Prostate gland (tissue), 2 donors: ENCODE measurements at places on chromosomes 16 and 17.

DNA sequence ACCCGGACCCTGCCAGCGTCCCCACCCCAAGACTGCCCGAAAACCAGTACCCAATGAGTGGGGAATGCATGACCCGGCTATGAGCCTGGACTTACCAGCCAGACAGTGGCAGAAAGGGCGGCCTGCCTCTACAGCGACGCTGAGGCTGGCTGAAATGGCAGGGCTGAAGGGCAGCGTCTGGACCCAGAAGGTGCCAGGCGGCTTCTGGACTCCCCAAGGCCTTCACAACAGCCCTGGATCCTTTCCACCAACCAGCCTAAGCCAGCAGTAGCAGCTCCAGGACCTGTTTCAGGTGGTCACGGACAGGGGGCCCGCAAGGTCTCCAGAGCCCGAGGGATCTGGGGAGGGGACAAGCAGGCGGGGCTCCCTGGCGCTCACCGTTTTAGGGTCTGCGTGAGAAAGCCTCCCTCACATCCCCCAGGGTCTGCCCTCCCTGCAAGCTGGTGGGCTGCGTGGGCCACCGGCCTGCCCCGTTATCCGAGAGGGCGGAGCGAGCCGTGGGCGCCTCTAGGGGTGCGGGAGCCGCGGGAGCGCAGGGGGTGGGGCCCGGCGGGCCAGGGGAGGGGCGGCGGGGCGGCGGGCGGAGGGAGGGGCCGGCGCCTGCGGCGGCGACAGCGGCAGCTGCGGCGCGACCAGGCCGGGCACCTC, at the start of gene RIPOR1:
RIPOR1 (plus strand) TSS at position 608 of the 648 bp plus-strand sequence. CDS start 9,618 bp downstream, outside the sequence.
- DNase-seq = no peak

- DNase-seq = no peak
These were observed 51.5 kb downstream of the CHCT1 start for GRCh38 chr17:60473788-60474187.

DNA sequence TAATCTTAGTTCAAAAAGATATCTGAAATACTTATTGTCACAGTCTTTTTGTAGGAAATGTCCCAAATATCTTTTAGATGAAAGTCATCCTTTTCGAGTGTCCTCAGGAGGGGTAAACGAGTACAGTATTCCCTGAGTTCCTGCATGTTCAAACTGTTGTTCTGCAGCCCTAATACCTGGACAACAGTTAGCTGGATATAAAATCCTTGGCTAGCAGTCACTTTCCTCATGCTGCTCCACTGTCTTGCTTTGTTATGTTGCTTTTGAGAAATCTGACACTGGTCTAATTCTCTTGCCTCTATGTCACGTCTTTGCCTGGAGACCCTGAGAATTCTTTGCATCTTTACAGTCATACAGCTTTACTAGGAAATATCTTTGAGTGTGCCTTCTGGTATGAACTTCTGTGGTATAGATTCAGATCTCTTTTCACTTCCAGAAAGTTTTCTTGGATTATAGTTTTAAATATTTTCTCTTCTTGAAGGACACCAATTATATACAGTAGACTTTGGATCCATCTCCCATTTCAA, 9.5 kb downstream of the MBTD1 start:
- DNase-seq = no peak

DNA sequence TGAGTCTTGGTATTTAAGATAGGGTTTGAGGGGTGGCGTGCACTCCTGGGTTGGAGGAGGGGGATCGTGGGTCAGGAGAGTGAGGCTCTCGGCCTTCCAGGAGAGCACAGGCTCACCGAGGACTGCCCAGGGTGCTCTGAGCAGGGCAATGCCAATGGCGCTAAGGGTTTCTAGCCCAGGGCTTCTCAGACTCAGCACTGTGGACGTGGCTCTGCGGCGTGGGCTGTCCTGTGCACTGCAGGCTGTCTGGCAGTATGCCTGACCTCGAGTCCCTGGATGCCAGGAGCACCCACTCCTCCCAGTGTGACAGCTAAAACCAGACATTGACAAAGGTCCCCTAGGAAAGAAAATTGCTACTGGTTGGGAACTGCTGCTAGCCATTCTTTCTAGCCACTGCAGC, 37.2 kb upstream of the ENDOV start:
- DNase-seq = no peak

GRCh38 chr16:66036793-66037715, 329.4 kb upstream of the CDH5 start:
- DNase-seq = peak; percentile 51

DNA sequence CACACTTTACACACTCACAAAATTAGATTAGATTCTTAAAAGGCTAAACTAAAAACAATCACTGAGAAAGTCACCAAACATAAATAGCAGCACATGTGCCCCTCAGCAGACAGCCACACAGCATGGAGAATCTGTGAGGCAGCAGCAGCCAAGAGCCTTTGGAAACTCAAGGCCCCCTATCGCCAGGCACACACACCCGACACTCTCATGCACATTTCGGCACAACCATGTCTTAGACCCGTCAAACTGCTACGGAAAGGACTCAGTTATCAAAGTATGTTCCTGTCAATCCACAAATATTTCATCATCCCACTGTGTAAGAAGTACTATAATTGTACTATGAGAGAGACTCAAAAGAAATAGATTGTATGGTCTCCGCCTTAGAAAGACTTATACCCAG, 20.9 kb downstream of the UBE2O start:
- no peak for DNase-seq

DNA sequence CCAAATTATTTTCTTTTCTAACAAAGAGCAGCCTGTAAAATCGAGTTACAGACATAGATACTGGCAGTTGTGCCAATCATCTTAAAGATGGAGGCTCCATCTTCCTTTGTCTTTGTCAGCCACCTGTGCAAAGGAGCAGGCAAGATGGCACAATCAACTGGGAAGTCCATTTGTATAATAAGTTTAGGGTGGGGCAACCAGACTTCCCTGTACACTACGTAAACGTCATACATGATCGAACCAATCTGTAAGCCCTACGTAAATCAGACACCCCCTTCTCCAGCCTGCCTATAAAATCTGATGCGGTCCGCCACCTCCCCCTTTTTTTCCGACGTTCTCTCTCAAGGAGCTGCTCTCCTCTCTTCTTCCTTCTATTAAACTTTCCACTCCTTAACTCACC, 31.4 kb upstream of the MEAK7 start:
- no peak for DNase-seq

DNA sequence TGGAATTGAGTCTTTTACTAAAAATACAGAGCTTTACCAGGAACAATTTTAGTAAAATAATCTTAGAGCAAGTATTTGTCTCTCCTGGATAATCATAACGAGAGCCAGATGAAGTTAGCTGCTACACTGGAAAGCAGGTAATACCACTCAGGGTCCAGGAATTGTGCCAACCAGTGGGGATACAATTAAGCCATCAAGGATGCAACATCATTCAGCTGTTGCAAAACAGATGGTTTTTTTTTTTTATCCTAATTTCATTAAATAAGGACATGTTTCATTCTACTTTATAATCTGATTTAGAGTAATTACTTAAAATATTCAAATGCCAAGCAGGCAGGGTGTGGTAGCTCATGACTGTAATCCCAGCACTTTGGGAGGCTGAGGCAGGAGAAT, 10.2 kb downstream of the MMD start:
- no peak for DNase-seq

- DNase-seq = no peak
These were observed 45.9 kb upstream of the MGAT5B start for GRCh38 chr17:76822184-76822778.

- no peak for DNase-seq
These were observed 18.9 kb upstream of the TBX21 start for GRCh38 chr17:47713980-47714700.

DNA sequence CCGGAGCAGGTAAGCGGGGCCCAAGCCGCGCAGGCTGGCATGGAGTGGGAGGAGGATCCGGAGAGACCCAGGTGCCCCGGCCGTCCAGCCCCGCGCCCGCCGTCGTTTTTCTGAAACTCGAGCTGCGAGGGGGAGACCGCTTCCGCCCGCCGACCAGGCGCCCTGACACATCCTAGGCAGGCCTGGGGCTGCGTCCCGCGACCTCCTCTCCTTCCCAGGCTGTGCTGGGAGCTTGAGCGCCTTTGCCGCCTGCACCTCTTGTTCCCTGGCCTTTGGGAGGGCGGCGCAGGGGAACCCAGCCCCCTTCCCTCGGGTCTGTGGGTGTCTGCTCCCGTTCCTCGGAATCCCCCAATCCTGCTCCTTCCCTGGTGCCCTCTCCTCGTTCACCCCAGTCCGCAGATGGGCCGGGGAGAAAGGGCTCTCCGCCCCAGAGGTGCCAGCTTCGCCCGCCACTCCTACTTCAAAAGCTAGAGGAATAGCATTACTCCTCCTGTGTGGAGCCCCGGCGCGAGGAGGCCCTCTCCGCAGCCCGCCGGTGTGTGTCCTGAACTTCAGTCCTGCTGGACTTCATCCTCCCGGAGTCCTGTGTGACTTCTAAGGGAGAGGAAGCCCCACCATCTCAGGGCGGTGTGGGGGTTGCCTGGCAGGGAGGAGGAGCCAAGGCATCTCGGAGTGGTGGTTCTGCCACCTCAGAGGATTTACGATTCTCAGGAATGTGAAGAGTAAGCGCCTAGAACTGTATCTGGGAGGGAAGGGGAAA, 1.0 kb downstream of the NHERF1 start:
- DNase-seq = no peak

GRCh38 chr17:80287806-80288567, 27.3 kb downstream of the RNF213 start:
- no peak for DNase-seq

DNA sequence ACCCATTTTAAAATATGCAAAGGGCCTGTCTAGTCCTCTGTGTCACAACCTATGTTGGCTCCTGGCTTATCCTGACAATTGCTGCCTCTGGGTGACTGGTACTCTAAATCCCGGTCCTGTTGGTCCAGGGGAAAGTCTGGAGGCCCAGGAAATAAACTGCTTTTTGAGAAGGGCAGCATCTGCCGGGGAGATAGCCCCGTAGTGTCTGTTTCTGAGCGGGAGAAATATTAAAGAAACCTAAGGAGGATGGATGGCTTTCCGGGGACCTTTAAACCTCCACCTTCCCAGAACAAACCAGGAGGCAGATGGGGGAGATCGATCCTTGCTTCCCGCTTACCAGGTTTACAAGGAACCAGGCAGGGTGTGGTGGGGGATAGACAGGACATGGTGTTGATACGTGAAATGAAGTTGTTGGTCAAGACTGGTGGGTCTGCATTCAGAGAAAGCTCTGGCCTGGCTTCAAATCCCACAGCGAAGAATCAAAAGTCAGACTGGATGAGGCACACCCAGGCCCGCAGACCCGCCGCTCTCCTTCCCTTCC, 3.8 kb downstream of the HOXB2 start:
- DNase-seq = no peak

- DNase-seq = no peak
These were observed 21.1 kb upstream of the KRT24 start for GRCh38 chr17:40724656-40725055.

- no peak for DNase-seq
These were observed 5.4 kb upstream of the CHRNE start for GRCh38 chr17:4908301-4908700.

DNA sequence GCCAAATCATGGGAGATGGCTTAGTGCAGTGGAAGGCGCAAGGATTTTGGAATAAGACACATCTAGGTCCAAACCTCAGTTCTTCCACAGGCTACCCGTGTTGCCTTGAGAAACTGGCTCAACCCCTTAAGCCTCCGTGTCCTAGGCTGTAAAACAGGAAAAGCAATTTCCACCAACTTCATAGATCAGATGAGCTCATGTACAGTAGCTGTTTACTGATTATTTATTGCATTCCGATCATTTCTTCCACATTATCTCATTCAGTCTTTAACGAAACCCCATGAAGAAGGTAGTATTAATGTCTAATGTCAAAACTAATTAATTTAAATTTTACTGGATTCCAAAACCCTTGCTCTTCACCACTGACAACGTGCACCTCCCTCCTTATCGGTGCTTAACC, 231.6 kb downstream of the GRIN2A start:
- no peak for DNase-seq

GRCh38 chr16:69553332-69553731, 12.4 kb upstream of the NFAT5 start:
- DNase-seq = no peak

- DNase-seq = no peak
These were observed 908.4 kb downstream of the KCNJ18 start for GRCh38 chr17:22600644-22601298.

DNA sequence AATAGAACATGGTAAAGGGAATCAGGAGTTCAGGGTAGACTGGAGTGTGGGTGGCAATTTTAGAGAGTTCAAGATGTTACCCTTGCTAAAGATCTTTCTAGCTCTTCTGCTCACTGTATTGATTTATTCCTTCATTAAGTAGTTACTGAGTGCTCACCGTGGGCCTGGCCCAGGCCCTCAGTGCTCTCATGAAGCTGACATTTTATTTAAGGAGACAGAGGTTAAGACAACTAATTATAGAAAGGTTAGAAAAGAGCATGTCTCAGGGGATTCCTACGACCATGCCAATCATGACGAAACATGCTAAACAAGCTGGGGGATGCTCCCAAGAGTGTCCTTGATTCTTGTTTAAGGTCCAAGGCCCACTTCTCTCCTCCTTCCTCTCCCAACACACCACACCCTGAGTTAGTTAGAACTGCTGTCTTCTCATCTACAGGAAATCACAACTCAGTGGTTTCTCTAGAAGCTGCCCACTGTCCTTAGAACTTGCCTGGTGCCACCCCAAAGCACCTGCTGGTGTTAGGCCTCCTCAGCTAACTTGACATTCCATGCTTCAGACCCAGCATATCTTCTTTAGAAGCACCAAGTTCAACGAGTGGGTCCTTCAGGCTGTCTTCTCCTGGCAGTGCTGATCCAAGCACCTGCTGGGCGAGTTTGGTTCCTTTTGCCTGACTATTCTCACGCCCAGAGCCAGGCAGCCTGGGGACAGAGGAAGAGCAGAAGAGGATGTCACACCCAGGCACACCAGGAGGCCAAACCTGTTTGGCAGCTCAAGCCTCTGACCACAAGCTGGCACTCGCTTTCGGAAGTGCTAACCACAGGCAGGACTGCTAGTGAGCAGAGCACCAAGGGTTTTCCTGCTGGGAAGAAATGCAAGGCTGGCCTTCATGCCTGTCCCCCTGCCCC, 79.0 kb downstream of the GAS7 start:
- peak; percentile 95 for DNase-seq

DNA sequence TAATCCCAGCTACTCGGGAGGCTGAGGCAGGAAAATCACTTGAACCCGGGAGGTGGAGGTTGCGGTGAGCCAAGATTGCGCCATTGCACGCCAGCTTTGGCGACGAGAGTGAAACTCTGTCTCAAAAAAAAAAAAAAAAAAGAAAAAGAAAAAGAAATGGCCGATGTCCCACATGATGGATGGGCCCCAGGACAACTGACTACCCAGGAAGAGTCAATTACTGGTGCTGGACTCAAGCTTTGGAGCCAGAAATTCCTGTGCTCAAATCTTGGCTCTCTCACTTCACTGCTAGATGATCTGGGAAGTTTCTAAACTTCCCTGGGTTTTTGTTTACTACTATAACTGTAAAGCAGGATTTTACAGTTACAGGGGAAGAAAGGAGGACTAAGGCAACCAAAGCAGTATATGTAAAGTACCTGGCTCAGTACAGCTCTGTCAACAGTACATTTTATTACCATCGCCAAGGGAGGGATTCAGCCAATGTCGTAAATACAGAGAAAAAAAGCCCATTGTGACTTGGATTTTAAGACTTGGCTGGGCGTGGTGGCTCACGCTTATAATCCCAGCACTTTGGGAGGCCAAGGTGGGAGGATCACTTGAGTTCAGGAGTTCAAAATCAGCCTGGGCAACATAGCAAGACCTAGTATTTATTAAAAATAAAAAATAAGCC, 11.9 kb downstream of the C16orf86 start:
- DNase-seq = peak; percentile 55

- no peak for DNase-seq
These were observed 34.4 kb upstream of the USP7 start for GRCh38 chr16:8998108-8998507.

- DNase-seq = no peak
These were observed 11.4 kb upstream of the APOH start for GRCh38 chr17:66240630-66241029.
